ENCODE measurements at places on chromosomes 1 and 21. TPM values are rescaled to one million over a fixed set of nuclear protein-coding genes. Genes with fewer than 3 reads are reported as not detected.

DNA sequence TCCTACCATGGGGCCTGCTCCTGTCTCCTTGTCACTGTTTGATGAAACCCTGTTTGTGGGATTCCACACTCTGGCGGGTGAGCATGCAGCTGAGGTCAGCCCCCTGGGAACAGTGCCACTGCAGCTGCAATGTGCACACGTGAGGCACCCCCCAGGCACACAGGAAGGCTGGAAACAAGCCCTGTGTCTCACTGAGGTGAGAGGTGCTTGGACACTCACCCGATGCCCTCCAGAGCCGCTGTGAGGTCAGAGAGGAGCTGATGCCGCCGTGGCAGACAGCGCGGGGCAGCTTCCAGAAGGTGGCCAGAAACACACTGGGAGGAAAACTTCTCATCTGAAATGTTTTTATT, 49.7 kb downstream of the SLX9 start:
- DNase-seq, result no peak

The HRNR gene
- 0.05 TPM for total RNA-seq

The SHISA4 gene
- total RNA-seq, result 44.4 TPM

- no peak for DNase-seq
Observed at GRCh38 chr1:182394055-182394775, 2.6 kb upstream of the GLUL start.

DNA sequence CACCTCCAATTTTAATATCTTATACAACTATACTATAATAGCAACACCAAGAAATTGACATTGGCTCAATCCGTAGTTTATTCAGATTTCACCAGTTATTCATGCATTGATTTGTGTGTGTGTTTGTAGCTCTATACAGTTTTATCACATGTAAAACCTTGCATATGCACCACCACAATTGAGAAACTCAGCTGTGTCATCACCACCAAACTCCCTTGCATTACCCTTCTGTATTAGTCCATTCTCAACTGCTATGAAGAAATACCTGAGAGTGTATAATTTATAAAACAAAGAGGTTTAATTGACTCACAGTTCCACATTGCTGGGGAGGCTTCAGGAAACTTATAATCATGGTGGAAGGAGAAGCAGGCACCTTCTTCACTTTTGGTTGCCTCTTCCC, 162.1 kb downstream of the PATJ start:
- no peak for DNase-seq

Data from posterior vena cava (tissue), 2 donors.